Astrocyte of the spinal cord (primary cell): ENCODE measurements at places on chromosomes 2 and 18.

DNA sequence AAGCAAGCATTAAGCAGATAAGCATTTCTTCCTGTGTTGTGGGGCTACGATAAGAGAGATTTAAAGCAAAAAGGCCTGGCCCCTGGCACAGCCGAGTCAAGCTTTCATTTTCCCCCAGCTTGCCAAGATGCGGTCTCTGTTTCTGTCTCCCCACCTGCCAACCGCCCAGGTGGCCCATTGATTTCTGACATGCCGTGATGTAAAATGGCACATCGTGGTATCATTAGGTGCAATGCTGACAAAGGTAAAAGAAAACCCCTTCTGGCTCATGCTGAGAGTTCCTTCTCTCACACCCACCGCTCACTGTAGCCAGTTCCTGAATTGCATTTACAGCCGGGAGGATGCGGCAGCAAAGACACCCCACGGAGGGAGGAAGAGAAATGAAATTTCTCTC is 62.8 kb downstream of the BOD1L2 start:
- DNase-seq, result no peak

- DNase-seq, result no peak
These were observed 8.7 kb downstream of the FAM228A start for GRCh38 chr2:24183366-24184069.

- no peak for DNase-seq
These were observed 37.4 kb upstream of the C1D start for GRCh38 chr2:68100189-68100588.

DNA sequence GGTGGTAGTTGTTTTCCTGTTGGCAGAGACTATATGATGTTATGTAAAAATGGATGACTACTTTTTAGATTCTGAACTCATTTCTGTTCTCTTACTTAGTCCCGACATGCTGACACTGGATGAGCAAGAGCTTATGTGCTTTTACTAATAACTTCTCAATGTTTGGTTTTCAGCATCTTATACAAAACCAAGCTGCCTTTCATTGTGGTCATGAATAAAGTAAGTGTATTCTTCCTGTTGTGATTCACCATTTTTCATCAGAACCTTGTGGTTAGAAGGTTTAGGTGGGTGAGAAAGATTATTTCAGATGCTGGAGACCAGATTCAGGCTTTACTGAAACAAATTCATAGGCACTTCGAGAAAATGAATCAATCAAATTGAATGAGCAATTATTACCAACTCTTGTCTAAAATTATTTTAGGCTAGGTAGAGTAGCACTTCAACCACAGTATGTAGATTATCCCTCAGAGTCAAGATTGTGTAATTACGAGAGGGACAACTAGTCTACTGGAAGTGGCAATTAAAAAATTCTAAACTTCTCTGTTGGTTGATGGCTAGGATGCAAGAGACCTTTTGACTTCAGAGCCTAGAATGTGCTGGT is 9.3 kb downstream of the GPN1 start:
- DNase-seq, result peak; percentile 87
